ENCODE measurements at places on chromosomes 2 and 18.

DNA sequence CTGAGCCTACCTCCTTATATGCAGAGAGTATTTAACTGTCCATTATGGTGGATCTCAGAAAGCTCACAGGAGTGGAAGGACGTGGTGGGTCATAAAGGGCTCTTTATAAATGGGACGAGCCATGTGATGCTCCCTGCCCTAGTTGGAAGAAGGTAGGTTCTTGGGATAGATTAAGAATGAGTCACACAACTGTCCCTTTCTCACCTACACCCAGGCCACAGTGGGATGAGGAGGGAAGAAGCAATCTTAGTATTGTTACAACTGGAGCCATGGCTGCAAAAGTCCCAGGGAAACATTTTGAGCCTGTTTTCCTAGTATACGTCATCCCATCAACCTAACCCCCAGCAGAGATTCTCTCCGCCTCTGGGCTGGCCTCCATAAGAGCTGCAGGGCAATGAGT, 229.9 kb downstream of the TTC32 start:
- DNase-seq: no peak

- peak; percentile 66 for DNase-seq
Measured at GRCh38 chr2:26330114-26330549, 15.8 kb upstream of the SELENOI start.

GRCh38 chr2:193502363-193503035, 1307.8 kb upstream of the TMEFF2 start:
- no peak for DNase-seq

GRCh38 chr2:24838541-24838940, 45.3 kb downstream of the CENPO start:
- DNase-seq: no peak

DNA sequence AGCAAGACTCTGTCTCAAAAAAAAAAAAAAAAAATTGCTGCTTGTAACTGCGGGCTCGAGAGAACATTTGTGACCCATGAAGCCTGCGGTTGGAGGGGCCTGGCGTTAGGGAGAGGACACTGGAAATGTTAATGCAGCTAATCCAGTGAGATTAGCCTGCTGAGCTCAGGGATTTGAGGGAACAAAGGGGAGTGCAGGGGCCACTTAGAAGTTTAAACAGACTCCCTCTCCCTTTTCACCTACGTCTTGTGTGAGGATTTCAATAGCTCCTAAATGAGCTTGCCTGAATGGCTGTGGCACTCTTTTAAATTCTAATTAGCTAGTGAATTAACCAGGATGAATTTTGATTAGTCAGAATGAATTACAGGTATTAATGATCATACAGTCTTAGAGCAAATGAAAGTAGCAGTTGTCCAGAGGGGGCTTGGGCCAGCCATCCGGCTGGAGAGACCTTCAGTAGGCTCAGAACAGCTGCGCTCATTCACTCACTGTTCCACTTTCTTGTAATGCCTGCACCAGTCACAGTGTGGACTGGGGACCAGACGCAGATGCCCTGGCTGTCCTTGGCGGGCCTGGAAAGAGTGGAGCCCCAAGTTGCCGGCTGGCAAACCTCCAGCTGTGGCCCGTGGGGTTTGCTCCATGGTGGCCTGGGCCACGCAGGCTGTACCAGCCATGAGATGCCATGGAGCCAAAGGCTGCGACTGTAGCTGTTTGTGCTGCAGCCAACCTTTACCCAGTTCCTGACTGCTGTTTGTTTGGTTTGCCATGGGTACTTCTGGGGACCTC, 20.8 kb downstream of the LDLRAD4 start:
- no peak for DNase-seq

- no peak for DNase-seq
Measured at GRCh38 chr2:60567919-60568768, 14.7 kb upstream of the BCL11A start.

- DNase-seq: no peak
Measured at GRCh38 chr2:11720752-11721151, 25.7 kb upstream of the LPIN1 start.

- DNase-seq: no peak
Measured at GRCh38 chr2:24022975-24023575, 13.2 kb downstream of the MFSD2B start.

DNA sequence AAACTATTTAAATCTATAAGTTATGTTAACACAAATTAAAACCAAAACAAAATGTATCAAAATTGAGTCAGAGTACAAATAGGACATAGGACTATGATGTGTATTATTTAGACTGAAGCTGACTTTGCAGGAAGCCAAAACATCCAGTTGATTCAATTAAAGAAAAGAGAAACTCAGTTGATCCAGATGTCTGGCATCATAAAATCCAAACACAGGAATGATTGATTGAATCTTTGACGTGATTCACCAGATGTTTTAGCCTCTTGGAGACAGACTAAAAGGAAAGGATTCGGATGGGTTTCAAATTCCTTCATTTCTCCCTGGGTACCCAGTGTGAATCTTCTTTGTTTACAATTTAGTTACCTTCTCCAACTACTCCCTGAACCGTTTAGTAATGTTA, 272.9 kb downstream of the IRS1 start:
- no peak for DNase-seq

DNA sequence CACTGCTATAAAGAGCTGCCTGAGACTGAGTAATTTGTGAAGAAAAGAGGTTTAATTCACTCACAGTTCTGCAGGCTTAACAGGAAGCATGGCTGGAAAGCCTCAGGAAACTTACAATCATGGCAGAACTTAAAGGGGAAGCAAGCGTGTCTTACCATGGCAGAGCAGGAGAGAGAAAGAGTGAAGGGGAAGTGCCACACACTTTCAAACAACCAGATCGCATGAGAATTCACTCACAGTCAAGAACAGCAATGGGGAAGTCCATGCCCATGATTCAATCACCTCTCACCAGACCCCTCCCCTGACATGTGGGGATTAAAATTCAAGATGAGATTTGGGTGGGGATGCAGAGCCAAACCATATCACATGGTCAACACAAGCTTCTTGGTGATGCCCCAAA, 34.7 kb upstream of the CDK5R2 start:
- DNase-seq: no peak

- DNase-seq: no peak
Measured at GRCh38 chr2:112001942-112002341, 53.1 kb upstream of the TMEM87B start.

DNA sequence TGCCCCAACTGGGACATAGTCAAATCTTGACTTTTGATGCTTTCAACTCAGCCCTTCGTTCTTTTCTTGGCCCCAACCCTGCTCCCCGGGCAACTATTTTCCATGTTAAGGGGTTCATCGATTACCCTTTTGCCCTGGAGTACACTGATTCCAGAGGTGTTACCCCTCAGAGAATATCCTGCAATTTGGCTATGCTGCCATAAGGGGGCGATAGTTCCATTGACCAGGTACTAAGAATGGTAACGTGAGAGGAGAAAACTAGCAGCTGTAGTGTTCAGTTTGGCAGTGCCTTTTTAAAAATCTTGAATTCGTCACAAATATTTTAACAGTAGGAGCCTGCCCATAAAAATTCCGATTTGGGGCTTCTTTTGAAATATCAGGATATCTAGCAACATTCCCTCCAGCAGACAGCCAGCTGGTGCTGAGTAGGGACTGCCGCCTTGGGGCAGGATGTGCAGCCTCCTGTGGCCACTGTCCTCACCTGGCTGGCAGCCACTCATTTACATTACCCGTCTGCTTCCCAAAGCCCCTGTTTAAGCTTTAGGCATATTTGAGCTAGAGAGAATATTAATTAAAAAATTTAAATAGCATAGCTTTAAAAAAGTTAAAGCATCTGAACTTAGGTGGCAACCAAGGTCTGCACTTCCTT, 146.3 kb upstream of the SKOR2 start:
- no peak for DNase-seq

- no peak for DNase-seq
Measured at GRCh38 chr2:174752403-174753037, 11.8 kb downstream of the CHRNA1 start.

GRCh38 chr2:1784087-1784486, 39.8 kb upstream of the PXDN start:
- no peak for DNase-seq

DNA sequence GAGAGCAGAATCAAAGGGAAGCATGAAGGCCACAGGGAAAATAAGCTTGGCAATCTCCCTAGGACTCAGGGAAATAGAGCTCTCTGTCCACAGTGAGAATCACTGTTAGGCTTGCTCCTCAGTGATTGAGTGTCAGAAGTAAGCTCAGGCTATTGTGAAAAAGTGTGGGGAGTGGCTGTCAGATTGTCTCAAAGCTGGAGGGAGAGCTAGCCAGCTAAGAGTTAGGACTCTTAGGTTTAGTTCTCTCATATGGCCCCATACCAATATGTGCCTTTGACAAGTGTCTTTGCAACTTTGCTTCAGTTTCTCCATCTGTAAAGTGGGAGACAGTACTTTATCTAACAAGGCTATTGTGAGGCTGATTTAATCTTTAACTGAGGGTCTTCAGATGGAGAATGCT, 17.2 kb downstream of the EIF4E2 start:
- no peak for DNase-seq

- no peak for DNase-seq
Measured at GRCh38 chr2:190481339-190481738, 53.2 kb downstream of the NEMP2 start.

DNA sequence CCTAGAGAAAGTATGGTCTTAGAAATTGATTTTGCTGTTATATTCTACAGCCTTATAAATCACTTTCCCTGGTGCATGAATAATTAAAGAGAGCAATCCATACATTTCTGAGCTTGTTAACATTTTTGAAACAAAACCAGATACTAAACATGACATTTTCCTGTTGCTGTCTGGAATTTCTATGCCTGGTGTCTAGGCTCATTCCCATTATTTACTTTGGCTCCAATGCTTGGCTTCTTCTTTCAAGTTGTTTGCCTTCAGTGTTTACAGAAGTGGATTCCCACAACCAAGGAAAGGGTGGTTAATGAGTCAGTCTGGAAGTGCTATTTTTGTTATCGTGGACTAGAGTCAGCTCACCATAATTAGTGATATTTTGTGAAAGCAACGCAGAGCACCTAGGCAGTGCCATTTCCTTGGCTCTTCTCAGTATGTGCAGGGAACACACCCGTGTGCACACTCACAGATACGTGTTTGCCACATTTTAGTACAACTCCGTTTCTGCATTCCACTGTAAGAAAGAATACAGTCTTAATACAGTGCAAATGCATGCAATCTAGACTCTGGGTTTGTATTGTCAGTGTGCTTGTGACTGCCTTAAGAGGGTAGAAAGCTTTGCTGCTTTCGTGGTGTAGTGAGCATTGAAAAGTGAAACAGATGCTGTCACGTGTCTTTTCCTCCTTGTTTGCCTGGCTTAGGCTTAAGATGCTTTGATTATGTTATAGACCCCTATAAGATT, 185.0 kb upstream of the RASGRP3 start:
- no peak for DNase-seq

DNA sequence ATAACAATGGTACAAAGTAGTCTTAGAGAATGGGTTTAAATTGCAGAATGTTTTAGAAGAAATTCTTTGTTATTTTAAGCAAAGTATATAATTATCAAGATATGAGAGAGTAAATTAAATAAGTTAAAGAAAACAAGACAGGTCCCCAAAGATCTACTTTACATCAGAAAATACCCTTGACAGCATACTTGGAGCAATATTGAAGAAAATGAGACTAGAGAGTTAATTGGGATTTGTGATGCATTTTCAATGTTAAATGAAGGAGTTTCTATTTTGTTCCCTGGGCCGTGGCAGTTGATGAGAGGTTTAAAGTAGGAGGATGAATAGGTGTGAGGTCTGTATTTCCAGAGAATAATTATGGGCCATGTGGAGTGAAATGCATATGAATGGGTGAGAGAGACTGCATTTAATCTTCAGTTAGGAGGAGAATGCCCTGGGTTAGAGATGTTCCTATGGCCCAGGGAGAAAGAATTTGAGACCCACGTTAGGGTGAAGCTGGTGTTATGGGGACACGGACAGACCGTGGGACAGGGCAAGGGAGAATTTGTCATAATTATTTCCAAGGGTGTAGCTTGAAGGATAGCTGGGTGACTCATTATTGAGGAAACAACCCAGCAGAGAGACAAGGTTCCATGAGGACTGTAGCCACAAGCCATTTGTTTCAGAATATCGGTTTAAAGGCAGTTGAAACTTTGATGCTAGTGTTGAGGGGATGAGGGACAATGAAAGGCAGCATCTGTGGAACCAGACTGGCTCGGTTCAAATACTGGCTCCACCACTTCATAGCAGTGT, 22.7 kb downstream of the MGAT5 start:
- DNase-seq: no peak

DNA sequence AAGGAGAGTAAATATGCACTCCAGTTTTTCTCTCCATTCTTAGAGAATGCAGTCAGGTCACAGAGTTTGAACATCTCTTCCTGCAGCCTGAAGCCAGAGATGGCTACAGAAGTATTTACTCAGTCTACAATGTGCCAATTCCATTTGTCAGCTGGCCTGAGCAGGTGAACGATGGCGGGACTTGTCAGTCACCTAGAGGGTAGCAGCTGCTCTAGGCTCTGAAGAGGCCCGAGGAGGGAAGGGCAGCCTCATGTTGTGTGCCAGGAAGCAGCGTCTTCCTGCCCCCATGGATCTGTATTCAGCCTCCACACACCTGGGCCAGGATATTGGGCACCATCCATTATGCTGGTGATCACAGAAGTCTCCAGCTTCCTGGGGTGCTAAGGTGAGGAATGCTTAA, 316.7 kb upstream of the CHAC2 start:
- DNase-seq: no peak

GRCh38 chr2:191376981-191377629, 131.9 kb downstream of the MYO1B start:
- DNase-seq: no peak

DNA sequence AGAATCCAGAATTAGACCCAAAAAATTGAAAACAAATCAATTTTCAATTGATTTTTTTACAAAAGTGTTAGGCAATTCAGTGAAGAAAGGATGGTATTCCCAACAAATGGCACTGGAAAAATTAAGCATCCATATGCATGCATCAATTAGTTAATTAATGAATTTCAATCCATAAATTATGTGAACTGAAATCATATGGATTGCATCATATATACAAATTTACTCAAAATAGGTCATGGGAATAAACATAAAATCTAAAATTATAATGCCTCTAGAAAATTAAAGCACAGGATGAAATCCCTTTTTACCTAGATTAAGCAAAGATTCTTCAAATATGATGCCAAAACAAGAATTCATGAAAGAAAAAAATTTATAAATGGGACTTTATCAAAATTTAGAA, 213.9 kb upstream of the KLHL29 start:
- DNase-seq: no peak

GRCh38 chr2:6700335-6700734, 165.4 kb downstream of the CMPK2 start:
- no peak for DNase-seq

GRCh38 chr2:102186791-102187495, at the start of gene IL1RL2:
TSS of gene IL1RL2 (plus strand) at chr2:102187023. CDS start at chr2:102187868, 845 bp downstream.
- DNase-seq: no peak

- no peak for DNase-seq
Measured at GRCh38 chr18:50726960-50727589, 92.7 kb downstream of the MRO start.

DNA sequence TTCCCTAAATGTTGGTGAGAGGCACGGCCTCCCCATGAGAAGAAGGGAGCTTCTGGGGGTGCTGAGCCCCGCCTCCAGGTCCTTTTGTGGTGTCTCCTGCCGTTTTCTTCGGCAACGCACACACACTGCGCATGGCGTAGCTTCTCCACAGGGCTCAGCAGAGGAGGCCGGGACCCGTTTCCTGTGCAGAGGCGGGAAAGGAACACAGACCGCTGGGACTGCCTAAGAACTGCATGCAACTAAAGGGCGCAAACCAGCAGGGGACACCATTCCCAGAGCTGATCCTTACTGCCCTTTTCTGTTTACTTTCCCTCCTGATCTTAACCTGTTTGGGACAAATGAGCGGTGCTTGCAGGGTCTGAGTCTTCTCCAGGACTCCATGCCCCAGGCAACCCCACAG, 90.3 kb upstream of the CAPN13 start:
- DNase-seq: no peak

- DNase-seq: no peak
Measured at GRCh38 chr2:181366675-181367175, 90.5 kb upstream of the ITGA4 start.

All from activated B cell treated with CpG ODN at 0.5 μM for 24 hours (primary cell).